ENCODE measurements at places on chromosomes 1 and 21.

GRCh38 chr21:37319551-37319950, 47.0 kb upstream of the DYRK1A start:
- DNase-seq: no peak

DNA sequence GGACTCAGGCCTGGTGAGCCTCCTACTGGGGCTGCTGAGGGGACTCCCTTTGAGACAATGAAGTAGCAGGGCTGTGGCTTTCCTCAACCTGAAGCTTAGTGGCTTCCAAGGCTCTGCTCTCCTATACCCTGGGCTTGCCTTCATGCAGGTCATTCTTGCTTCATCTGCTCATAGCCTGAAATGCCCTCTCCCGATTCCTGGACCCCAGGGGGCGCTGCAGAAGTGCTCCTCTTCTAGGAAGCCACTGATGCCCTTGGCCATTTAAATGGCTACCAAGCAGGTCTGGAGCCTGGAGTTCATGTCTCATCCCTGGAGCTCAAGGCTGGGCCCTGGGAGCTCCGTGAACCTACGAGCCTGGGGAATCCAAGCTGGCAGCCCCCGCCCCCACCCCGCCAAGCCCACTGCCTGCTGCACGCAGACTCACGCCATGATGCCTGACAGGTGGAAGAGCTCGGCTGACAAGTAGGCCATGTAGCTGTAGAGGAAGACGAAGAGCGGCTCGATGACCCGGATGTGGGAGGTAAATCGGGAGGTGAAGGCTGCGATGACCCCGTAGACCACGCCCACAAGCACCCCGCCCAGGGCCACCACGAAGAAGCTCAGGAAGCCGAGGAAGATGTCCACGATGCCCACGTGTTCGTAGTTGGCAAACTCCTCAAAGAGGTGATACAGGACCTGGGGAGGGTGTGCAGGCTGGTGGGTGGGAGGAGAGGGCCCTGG, 45.7 kb downstream of the SLC9A1 start:
- DNase-seq: no peak

DNA sequence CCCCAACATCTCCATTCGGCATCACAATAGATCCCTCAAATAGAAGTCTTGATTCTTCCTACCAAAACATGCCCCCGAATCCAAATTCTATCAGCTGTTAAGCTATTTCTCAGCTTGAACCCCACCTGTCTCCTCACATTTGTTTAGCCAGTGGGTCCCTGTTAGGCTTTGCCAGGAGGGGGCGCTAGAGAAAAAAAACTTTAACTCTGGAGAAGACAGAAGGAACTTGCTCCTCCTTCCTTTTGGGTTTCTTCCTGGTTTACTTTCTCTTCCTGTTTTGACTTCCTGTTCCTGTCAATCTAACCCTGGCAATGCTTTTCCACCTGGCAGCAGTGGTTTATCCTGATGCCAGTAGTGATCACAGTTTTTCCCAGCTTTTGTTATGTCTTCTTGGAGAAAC, 95.6 kb upstream of the KCNK1 start:
- peak; percentile 31 for DNase-seq

- no peak for DNase-seq
Observed at GRCh38 chr1:70961374-70961975, 86.1 kb downstream of the PTGER3 start.

GRCh38 chr1:148333875-148334338, 149.2 kb downstream of the PPIAL4G start:
- no peak for DNase-seq

All from DMS 273 treated with DMSO at 0.1 percent for 48 hours (cell line).